ENCODE measurements at places on chromosomes 3 and 15.

DNA sequence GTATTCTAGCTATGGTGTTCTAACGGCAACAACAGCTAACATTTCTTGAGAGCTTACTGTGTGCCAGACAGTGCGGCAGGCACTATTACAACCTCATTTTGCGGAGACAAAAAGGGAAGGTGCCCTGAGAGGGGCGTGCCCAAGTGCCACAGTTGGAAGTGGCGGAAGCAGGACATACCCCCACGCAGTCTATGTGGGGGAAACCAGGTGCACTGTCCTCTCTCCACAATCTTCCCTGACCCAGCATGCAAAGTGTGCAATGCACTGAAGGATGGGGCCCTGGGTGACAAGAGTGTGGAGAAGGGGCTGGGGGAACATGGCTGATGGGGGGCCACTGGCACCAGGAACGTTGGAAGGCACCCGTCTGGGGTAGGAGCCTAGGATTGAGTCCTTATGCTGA lies 8.6 kb downstream of the ANP32A start:
- DNase-seq = no peak

- DNase-seq = no peak
Observed at GRCh38 chr3:18891641-18892040, 256.7 kb upstream of the KCNH8 start.

- no peak for DNase-seq
Observed at GRCh38 chr15:37810381-37810780, 124.1 kb upstream of the TMCO5A start.

GRCh38 chr3:119817583-119818363 lies 35.9 kb downstream of the NR1I2 start:
- no peak for DNase-seq
